ENCODE measurements at places on chromosomes 6 and 20.
A peak's percentile ranks its signal among the peaks of the same experiment; 100 is the strongest.

DNA sequence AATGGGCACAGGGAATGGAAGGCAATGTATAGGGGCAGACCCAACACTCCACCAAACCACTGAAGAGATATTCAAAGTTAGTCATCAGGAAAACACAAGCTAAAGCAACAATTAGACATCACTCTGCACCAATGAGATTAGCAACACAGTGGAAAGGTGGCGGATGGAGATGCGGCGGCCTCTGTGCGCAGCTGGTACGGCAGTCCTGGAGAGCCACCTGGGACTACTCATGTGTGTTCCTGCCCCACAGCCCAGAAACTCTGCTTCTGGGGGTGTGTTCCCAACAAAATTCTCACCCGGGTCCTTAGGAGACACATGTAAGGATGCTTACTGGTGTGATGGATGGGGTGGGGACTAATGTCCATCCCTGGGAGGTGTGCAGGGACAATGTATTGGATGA lies 82.4 kb downstream of the DHX35 start:
- DNase-seq = no peak

GRCh38 chr6:36888654-36889481 lies 3.1 kb downstream of the C6orf89 start:
- DNase-seq = no peak

DNA sequence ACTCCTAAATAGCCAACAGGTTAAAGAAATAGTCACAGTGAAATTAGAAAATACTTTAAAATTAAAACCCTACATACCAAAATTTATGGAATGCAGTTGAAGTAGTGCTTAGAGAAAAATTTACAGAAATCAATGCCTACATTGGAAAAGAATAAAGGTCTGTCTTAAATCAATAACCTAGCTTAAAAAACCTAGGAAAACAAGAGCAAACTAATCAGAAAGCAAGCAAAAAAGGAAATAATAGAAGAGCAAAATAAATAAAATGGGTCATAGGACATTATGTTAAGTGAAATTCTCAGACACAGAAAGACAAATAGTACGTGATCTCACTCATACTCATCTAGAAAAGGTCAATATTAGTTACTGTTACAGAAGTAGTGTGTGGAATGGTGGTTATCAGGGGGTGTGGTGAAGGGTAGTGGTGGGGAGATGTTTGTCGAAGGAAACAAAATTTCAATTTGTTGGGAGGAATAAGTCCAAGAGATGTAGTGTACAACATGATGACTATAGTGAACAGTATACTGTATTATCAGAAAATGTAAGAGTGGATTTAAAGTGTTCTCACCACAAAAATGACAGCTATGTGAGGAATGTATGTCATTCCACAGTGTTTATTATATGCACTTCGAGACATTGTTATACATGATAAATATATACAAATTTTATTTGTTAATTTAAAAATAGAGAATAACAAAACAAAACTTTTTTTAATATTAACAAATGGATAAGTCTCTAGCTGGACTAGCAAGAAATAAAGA lies 423.6 kb downstream of the CDH26 start:
- no peak for DNase-seq

- no peak for DNase-seq
These were observed 711.1 kb downstream of the EPHA7 start for GRCh38 chr6:92708270-92708669.

GRCh38 chr6:77470983-77471382 lies 7.7 kb upstream of the HTR1B start:
- no peak for DNase-seq

DNA sequence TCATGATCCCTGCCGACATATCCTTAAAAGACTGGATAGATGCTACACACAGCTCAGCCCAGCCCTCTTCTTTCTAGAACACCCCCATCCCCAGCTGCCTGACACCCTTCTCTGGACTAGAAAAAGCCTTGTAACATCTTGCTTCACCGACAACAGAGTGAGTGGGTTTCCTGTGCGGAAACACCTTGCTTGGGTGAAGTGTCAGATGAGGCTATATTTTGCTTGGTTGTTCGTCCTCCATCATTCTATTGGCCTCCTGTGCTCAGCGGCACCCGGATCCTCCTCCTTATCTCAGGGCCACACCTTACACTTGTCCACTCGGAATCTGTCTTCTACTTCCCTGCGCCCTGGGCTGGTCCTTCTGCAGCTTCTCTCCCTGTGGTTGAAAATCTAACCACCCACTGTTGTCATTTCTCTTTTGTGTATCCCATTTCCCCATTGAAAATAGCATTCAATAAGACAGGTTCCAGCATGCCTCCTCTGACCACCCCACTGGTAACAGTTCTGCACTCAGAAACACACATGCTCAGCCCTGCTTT lies 101.3 kb upstream of the MLN start:
- no peak for DNase-seq

GRCh38 chr20:34926581-34926980 lies 29.0 kb downstream of the GSS start:
- no peak for DNase-seq

GRCh38 chr20:4234128-4234527 lies 218.8 kb upstream of the RNF24 start:
- peak; percentile 96 for DNase-seq

- no peak for DNase-seq
These were observed 1.1 kb downstream of the SNAI1 start for GRCh38 chr20:49983848-49984408.

- DNase-seq = no peak
These were observed 69.0 kb downstream of the DLL1 start for GRCh38 chr6:170221753-170222400.

GRCh38 chr20:6008254-6008653 lies 45.6 kb downstream of the LRRN4 start:
- DNase-seq = peak; percentile 97

GRCh38 chr6:7138046-7138531 lies 30.3 kb downstream of the RREB1 start:
- DNase-seq = no peak

DNA sequence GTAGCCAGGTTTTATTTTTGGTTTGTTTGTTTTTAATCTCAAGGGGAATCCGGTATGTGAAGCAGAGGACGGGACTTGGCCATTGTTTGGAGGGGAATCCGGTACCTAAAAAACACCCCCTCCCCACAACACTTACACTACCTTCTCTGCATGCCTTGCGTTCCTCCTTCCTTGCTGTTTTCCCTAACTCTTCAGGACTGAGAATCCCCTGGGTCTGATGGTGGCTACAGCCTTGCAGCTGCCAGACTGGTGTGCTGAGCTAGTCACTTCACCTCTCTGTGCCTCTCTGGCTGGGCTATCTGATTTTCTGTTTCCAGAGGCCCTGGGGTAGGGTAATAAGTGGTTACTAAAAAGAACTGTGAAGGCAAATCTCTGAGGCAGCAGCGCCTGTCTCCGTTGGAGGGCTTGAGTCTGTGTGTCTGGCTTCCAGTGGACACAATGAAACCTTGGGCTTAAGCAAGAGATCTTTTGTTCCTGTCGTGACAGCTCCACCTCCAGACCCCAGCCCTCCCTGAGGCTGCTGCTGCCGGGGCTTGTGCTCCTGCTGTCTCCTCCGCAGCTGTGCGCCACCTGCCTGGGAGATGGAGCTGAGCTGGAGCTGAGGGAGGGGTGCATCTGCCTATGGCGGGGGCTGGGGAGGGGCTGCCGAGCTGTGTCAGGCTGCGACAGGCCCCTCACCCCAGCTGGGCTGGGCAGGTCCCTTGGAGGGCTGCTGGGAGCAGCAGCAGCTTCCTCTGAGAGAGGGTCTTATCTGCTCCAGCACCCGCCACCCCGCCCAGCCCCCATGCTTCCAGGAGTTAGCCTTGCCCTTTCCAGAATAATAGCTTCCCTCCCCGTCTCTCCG lies 65.8 kb upstream of the CCDC167 start:
- no peak for DNase-seq

DNA sequence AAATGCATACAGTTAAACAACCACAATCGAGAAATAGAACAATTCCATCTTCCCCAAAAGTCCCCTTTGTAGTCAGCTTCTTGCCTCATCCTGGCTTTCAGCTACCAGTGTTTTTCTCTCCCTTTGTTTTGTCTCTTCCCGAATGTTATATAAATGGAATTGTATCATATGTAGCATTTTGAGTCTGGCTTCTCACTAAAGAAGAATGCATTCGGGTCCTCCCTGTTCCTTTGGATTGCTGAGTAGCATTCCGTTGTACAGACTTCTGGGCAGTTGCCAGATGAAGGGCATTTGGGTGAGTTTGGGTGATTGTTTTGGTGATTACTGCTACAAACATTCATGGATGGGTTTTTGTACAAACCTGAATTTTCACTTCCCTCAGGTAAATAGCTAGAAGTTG lies 27.8 kb downstream of the PRPH2 start:
- DNase-seq = peak; percentile 56

DNA sequence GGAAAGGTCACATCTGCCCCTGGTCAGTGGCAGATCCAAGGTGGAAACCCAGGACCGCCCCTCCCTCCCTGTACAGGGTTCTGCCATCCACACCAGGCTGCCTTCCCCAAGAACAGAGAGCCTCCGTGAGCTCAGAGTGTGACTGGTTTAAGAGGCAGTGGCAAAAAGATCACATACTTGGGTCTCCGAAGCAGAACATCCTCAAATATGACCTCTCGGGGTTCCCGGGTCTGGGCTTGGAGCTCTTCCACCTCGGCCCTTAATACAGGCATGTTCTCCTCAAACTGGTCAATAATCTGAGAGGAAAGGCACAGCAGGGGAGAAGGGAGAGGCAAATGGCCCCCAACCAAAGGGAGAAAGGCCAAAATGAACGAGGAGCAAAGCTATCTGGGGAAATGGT lies 14.8 kb downstream of the C20orf96 start:
- no peak for DNase-seq

GRCh38 chr20:25685276-25686080 lies 11.2 kb downstream of the ZNF337 start:
- no peak for DNase-seq

GRCh38 chr20:57513199-57513598 lies 11.7 kb downstream of the CTCFL start:
- peak; percentile 55 for DNase-seq

DNA sequence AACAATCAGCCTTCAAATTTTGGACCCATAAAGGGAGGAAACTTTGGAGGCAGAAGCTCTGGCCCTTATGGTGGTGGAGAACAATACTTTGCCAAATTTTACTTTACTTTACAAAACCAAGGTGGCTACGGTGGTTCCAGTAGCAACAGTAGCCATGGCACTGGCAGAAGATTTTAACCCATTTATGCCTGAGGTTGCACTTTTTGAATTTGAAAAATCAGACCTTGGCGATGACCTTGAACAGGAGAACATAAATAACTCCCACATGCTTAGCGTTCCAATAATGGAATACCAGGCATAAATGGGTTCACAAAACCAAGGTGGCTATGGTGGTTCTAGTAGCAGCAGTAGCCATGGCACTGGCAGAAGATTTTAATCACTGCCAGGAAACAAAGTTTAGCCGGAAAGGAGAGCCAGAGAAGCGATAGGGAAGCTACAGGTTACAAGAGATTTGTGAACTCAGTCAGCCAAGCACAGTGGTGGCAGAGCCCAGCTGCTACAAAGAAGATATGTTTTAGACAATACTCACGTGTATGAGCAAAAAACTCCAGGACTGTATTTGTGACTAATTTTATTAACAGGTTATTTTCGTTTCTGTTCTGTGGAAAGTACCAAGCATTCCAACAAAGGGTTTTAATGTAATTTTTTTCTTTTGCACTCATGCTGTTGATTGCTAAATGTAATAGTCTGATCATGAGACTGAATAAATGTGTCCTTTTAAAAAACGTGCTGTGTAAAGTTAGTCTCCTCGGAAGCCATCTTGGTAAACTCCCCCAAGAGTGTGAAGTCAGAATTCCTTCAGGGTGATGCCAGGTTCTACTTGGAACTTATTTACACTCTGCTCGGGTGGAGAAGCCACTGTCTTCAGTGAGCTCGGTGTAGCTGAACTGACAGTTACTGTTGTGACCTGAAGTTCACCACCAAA lies 6.7 kb downstream of the SFT2D1 start:
- DNase-seq = no peak

- peak; percentile 63 for DNase-seq
These were observed at the start of gene TMEM200A for GRCh38 chr6:130365166-130366106. Gene TMEM200A (plus strand): TSS chr6:130366017. CDS start chr6:130440423, 74,406 bp downstream.

DNA sequence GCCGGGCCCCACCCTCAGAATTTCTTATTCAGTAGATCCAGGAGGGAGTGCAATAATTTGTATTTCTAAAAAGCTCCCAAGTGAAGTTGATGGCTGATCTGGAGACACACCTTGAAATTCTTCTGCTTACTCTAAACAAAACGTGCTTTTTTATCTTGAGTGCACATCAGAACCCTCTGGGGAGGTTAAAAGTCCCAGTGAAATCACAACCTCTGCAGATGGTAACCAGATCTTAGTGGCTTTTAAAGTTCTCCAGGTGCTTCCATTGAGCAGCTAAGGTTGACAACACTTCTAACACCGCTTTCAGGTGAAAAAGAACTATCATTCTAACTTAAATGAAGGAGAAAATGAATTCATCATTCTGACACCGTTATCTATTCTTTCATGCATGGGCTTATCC lies 45.6 kb upstream of the ESR1 start:
- DNase-seq = no peak

GRCh38 chr20:34415079-34415478 lies 52.0 kb downstream of the ITCH start:
- no peak for DNase-seq

- no peak for DNase-seq
These were observed 31.2 kb upstream of the HBS1L start for GRCh38 chr6:135085700-135086413.

GRCh38 chr6:41072836-41073202 lies at the start of gene NFYA:
Gene NFYA (plus strand): TSS chr6:41072974. CDS start chr6:41079090, 6,116 bp downstream.
- peak; percentile 99 for DNase-seq
